ENCODE measurements at places on chromosomes 7 and 10. TPM values are rescaled to one million over a fixed set of nuclear protein-coding genes. Genes with fewer than 3 reads are reported as not detected.

Gene KLLN
- total RNA-seq: not detected

Gene IRF5
- 22.8 TPM for total RNA-seq

Gene KIF20B
- 5.4 TPM for total RNA-seq

Gene TSPAN33
- 11.7 TPM for total RNA-seq
